ENCODE measurements at places on chromosomes 5 and 9.

DNA sequence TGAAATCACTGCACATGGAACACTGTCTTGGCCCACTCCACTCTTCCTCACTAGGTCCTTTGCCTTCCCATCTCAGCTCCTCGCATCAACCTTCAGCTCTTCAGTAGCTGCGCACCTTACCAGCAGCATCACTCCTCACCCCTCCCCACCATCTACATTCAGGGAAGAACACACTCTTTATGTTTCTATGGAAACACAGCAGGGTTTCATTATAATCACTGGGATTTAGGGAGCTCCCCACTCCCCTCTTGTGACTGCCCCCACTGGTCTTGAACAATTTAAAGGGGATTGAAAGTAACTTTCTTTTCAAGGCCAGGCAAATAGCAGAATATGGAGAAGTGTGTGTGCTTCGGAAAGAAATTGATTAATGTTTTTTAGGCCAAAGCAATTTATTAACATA, 111.2 kb downstream of the INSYN2B start:
- no peak for DNase-seq

- DNase-seq = peak; percentile 10
These were observed 23.3 kb upstream of the UGT3A2 start for GRCh38 chr5:36089989-36090388.

DNA sequence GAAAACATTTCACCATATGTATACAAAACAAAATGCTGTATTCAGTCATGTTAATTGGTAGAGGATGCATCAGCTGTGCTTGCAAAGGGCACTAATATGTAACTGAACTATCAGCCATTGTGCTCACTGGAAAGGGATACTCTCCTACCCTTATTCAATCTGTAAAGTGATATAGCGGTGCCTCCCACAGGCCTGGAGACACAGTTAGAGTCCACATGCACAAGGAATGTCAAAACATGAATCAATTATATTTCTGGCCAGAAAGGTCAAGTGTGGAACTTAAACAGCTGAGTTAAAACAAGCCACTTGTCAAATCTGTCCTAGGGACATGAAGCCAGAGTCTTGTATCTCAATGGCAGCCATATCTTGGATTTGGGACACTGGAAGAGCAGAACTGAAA, 71.2 kb upstream of the IZUMO3 start:
- no peak for DNase-seq

DNA sequence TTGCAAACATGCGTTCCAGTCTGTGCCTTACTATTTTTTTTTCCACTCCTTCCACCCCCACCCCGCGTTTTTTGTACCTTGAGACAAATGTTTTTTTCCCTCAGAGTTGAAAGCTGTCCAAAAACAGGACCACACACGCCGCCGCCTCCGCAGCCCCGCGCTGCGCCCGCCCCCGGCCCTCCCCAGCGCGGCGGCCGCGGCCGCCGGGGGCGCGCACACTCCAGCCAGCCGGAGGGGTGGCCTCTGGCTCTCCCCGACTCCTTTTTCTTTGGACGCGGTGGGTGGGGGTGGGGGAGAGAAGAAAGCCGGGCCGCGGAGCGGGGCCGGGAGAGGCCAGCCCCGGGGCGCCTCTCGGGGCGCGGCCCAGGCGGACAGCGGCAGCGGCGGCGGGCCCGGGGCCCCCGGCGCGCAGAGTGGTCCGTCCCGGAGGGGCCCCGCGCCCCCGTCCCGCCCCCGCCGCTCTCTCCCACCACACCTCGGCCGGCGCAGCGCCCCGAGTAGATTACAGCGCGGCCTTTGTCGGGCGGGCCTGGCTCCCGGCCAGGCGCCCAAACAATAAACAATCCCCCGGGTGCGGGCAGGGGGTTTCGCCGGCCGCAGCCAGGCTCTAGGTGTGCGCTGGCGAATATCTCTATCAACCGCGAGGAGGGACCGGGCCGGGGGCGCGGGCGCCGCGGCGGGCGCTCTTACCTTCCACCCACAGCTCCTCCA, 10.9 kb downstream of the PTCH1 start:
- DNase-seq = peak; percentile 42

DNA sequence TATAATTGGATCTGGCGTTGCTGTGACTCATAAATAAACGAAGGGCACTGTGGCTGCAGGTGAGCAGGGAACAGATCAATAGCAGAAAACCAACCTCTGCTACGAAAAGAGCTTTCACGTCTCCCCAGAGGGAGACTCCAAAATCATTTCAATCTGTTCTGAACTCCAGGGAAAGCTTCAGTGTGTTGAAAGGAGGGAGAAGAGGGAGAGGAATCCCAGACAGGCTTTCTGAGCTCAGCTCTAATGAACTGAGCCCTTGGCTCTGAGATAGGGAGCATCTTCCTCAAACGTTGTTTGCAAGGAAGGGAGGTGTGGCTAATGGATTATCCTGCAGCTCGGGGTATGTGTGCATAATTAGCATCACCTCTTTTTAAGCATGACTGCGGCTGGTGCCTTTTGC, 288.0 kb upstream of the IRX4 start:
- no peak for DNase-seq

- DNase-seq = no peak
These were observed 100.2 kb downstream of the ADAMTS2 start for GRCh38 chr5:179245031-179245430.

DNA sequence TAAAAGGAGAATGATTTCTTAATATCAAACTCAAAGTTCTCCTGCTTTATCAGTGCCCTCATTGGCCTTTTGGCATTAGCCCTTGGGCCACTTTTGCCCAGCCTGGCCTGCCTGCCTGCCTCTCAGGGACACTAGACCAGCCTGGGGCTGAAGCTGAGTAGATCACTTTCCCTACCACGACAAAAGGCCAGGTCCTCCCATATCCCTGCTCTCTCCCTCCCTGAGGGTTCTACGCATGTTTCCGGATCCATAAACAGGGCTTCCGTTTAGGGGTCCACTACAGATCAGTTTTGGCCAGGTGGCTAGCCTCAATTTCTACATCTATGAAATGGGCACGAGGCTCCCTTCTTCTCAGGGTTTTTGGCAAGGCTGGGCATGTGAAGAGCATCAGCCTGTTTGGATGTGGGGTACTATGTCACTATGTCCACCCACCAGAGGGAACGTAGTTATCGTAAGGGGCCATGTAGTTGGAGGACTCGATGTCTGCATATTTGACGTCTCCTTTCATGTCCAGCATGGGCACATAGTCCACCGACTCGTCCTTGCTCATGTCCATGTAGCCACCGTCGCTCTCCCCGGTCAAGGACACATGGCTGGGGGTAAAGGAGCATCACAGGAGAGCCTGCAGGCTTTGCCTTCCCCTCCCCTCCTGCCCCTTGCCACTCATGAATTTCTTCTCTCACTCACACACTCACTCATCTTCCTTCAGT, 34.0 kb downstream of the PDGFRB start:
- no peak for DNase-seq

DNA sequence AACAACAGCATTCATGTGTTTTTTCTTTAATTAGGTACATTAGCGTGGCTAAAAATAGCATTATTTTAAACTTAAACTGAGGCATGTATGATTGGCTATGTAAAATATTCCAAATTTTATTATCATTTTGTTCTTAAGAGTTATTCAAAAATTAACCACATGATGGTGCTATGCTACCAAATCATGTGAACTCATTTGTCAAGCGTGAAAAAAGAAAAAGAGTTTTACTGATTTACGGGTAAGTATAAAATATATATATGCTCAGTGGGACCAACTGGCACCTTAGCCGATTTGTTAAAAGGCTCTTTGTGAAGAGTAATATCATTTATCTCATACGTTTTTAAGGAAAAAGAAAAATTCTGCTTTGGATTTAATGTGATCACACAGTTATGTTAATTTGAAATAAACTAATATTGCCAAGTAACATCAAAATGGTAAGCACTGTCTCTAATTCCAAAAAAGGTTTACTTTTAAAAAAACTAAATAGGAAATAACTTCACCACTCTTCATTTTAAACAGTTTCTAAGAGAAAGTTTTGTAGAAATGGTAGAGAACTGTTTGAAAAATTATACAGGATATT, 1042.3 kb downstream of the CDH12 start:
- DNase-seq = no peak

GRCh38 chr9:124860582-124861341, 995 bp downstream of the RPL35 start:
- DNase-seq = no peak

GRCh38 chr9:136850866-136851775, 1.0 kb upstream of the MAMDC4 start:
- DNase-seq = no peak

DNA sequence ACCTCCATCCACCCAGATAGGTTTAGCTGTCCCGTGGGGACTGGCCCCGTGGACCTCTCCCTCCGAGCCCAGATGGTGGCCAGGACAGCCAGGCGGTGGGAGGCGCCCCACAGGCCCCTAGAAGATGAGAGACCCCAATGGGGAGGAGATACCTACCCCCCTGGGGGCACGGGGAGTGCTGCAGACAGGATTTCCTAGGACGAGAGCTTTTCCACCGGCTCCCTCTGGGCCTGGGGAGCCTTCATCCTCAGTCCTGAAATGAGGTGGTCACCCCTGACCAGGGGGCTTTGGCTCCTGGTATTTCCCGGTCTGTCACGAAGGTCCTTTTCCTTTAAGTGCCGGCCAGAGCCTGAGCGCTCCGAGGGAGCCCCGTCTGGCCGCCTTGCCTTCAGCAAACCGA, 46.8 kb downstream of the MRPL36 start:
- DNase-seq = no peak

GRCh38 chr5:103469288-103470040, 93.1 kb downstream of the NUDT12 start:
- no peak for DNase-seq

DNA sequence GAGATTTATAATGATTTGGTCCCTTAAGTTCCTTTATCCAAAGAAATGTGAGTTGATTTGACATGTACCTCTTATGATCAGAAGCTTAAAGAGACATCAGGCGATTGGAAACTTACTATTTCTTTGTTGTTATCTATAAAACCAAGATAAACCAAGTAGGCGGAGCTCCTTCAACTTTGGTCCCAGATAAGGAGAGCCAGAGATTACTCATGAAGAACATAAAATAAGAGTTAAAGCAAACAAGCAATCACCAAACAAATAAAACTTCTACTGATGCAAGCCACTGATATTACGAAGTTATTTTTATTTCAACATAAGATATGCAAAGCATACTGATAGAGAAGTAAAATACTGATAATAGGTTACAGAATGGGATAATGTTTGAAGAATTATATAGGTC, 141.5 kb upstream of the CDH18 start:
- DNase-seq = no peak

DNA sequence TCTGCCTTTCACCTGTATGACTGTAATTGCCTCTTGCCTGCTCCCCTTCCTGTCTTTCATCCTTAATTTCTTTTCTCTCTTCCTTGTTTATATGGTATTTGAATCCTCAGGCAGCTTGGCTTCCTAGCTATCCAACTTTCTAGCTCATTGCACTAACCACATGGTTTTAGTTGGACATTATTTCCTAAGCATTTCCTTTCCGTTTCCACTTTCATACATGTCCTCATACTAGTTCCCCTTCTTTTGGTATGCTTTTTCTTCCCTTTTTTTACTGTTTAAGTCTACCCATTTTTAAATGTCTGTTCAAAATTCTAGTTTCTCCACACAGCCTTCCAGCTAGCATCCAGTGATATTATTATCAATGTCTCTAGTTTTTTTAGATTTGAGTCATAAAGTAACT, 6.6 kb downstream of the CWC27 start:
- DNase-seq = no peak

DNA sequence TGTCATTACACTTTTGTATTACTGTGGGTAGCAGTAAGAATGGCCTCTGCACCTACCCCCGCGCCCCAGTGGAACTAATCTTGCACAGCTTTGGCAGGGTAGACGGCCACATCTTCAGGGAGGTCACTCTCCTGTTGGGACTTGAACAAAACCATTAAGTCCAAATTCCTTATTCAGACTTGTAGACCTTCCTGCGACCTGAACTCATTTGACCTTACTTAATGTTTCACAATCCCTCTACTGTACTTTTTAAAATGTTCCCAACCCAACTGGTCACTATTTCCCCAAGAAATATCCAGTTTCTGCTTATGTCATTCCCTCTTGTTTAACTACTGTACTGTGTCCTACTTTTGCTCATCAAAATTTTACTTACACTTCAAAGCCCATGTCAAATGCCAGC, 5.3 kb upstream of the FAM120AOS start:
- DNase-seq = no peak

DNA sequence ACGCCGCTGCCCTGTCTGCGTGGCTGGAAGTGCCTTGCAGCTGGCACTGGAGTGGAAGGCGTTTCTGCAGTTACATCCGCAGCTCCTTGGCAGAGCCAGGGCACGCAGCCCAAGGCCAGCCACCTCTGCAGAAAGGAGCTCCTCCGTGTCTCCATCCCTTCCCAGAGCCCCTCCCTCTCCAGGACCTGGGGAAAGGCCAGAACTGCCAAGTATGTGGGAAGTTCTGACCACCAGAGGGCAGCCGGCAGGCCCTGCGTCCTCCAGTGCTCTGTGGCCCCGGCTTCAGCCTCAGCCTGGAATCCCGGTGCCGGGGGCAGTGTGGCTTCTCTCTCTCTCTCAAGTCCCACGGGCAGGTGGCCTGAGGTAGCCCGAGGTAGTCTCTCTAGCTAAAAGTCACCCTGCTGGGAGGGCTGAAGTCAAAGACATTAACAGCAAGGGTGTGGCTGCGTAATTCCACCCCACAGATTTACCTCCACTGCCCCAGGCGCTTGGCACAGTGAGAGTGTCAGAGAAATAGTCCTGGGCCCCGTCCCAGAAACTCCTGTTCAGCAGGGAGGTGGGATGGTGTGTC, 101.7 kb upstream of the FCN2 start:
- DNase-seq = no peak

DNA sequence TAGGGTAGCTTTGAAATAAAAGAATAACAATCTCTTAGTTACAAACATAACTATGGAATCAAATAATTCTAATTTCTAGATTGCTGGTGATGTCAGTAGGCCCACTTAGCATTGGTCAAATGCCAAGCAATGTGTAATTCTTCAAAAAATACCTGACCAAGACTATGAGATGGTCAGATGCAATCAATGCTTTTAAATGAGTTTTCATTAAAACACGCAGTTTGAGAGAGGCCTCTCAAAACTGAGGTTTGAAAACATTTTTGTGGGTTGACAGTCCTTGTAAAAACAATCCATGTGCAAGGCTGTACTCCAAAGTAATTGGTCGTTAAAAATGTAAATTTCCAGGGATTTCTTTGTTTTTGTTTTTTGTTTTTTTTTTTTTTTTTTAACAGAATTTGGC, 1.2 kb upstream of the RLN2 start:
- DNase-seq = no peak

- DNase-seq = no peak
These were observed 774.5 kb upstream of the RGMB start for GRCh38 chr5:97998941-97999340.

- no peak for DNase-seq
These were observed 37.4 kb downstream of the CTSL start for GRCh38 chr9:87763286-87763685.

Measured in activated naive CD8-positive, alpha-beta T cell treated with anti-CD3 and anti-CD28 coated beads for 36 hours (primary cell).